ENCODE measurements at places on chromosomes 1 and 21. TPM values are rescaled to one million over a fixed set of nuclear protein-coding genes. Genes with fewer than 3 reads are reported as not detected.
A peak's percentile ranks its signal among the peaks of the same experiment; 100 is the strongest.

Gene LMX1A
- not detected for total RNA-seq

Gene NR5A2
- 22.3 TPM for total RNA-seq

Gene MIGA1
- total RNA-seq, result 6.2 TPM

Gene PGLYRP4
- not detected for total RNA-seq

Gene SV2A
- 47.1 TPM for total RNA-seq

Gene DCST1
- not detected for total RNA-seq

DNA sequence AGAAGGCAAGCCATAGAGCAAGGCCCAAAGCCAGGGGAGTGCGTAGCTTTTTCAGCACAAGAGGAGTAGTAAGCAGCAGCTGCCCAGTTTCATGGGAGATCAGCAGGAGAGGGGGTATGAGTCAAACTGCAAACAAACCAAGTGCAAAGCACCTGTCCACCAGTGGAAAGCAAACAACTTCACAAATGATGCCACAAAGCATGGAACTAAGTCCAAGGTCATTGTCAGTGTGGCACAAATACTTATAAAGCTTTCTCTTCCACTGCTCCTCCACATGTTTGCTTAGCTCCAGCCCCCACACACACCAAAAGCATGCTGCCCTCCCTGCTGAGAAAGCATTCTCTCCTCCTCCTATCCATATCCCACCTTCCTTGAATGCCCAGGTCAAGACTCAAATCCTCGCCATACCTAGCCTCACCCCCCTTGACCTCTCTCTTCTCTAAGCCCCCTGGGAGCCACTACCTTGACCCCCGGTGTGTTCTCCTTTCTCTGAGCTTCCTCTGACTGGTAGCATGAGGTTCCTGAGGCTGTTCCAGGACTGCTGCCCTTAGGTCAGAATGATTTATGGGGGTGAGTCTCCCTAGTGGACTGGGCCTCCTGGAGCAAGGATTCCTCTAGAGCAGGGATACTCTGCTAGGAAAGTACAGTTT is 70.4 kb downstream of the DMAP1 start:
- no peak for DNase-seq
- H3K27ac ChIP-seq, result no peak overlapping the region
- H3K27me3 ChIP-seq, result no peaks in the 10 kb centered on the region
- H3K4me3 ChIP-seq, result no peak overlapping the region

DNA sequence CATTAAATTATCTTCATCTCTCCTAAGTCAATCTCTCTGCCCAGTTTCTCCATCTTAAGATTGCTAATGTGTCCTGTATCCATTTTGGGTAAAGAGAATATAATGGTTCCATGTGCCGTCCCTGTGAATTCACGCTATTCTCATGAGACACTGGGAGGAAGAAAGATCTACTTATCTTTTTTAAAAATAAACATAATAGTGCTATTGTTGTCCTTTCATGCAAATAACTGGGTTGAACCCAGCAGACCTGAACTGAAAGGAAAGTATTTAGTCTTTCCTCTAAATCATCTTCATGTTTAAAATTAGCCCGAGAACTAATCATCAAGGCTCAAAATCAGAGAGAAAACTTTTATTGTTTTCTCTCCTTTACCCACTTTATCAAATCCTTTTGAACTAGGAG is 22.4 kb downstream of the SLAMF1 start:
- H3K4me1 ChIP-seq, result peaks cover 6% of the 10 kb centered on the region
- H3K4me3 ChIP-seq, result no peak overlapping the region
- no peaks in the 10 kb centered on the region for H3K36me3 ChIP-seq
- no peak overlapping the region for H3K27ac ChIP-seq
- DNase-seq, result no peak

GRCh38 chr1:86197206-86197855 is 40.8 kb upstream of the COL24A1 start:
- H3K27me3 ChIP-seq, result no peaks in the 10 kb centered on the region
- H3K4me3 ChIP-seq, result no peak overlapping the region
- no peak for DNase-seq
- H3K4me1 ChIP-seq, result peaks cover 25% of the 10 kb centered on the region
- no peaks in the 10 kb centered on the region for H3K36me3 ChIP-seq

GRCh38 chr1:228743405-228743804 is 8.1 kb downstream of the RHOU start:
- H3K27ac ChIP-seq, result no peak overlapping the region
- H3K36me3 ChIP-seq, result peaks cover 22% of the 10 kb centered on the region
- no peak overlapping the region for H3K4me3 ChIP-seq
- DNase-seq, result no peak

- no peak overlapping the region for H3K27ac ChIP-seq
- peaks cover 21% of the 10 kb centered on the region for H3K4me1 ChIP-seq
- peaks cover 3% of the 10 kb centered on the region for H3K27me3 ChIP-seq
- no peaks in the 10 kb centered on the region for H3K36me3 ChIP-seq
These were observed 4.2 kb upstream of the DYRK3 start for GRCh38 chr1:206631085-206631509.

DNA sequence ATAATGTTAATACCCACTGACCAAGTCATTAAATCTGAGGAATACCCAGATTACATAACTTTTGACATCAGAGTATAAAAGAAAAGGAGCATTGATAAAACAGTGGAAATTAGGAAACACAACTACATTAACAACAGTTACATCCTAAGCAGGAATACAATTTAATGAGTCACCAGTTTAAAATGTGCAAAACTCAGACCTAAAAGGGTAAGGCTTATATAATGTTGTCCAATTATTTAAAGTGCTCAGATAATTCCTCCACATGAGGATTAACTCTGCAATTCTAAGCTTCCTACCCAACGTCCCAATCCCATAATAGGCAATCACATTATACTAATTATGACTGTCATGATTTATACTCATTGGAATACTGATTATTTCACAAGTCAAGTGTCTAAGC is 50.5 kb downstream of the ABL2 start:
- H3K27ac ChIP-seq, result no peak overlapping the region
- no peak overlapping the region for H3K4me3 ChIP-seq
- H3K4me1 ChIP-seq, result peaks cover 13% of the 10 kb centered on the region
- no peaks in the 10 kb centered on the region for H3K36me3 ChIP-seq
- no peaks in the 10 kb centered on the region for H3K27me3 ChIP-seq

DNA sequence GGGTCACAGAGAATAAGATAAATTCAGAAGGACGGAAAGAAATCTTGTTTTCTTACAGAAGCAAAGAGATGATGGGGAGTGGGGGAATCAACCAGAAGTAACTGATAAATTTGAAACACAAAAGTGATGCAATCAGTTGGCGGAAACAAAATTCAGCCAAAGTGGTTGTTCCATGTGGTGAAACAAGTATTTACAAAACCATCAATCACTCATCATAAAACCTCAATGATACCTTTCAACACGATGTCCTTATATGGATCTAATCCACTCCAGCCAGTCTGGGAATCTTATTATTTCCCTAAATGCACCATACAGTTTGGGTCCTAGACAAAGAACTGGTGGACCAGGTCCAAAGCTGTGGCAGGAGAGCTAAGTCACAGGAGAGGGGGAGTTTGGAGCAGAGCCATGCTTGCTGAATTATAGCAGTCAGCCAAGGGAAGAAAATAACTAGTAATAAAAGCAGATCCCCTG is 303.8 kb upstream of the LRRC7 start:
- H3K4me1 ChIP-seq, result peaks cover 3% of the 10 kb centered on the region
- no peak overlapping the region for H3K4me3 ChIP-seq
- H3K36me3 ChIP-seq, result no peaks in the 10 kb centered on the region
- no peak for DNase-seq
- H3K27ac ChIP-seq, result no peak overlapping the region
- no peaks in the 10 kb centered on the region for H3K27me3 ChIP-seq

GRCh38 chr1:229001467-229002011 is 266.3 kb downstream of the RHOU start:
- H3K36me3 ChIP-seq, result no peaks in the 10 kb centered on the region
- peaks cover 12% of the 10 kb centered on the region for H3K4me1 ChIP-seq
- H3K27me3 ChIP-seq, result no peaks in the 10 kb centered on the region
- no peak overlapping the region for H3K4me3 ChIP-seq

- DNase-seq, result no peak
- H3K4me1 ChIP-seq, result peaks cover 16% of the 10 kb centered on the region
- peaks cover 3% of the 10 kb centered on the region for H3K36me3 ChIP-seq
- H3K27ac ChIP-seq, result no peak overlapping the region
These were observed 3.0 kb upstream of the SESN2 start for GRCh38 chr1:28256197-28256827.

- peak overlapping the region; percentile 92 for H3K27ac ChIP-seq
- peak overlapping the region; percentile 95 for H3K4me3 ChIP-seq
- peaks cover 31% of the 10 kb centered on the region for H3K4me1 ChIP-seq
These were observed 725 bp downstream of the SLC25A33 start for GRCh38 chr1:9539829-9540550.

Measured in WTC11 (cell line).